ENCODE measurements at places on chromosomes 2 and 18.

- no peak for DNase-seq
These were observed 45.4 kb upstream of the PTMA start for GRCh38 chr2:231662811-231663457.

GRCh38 chr18:58674863-58675472 lies 3.7 kb downstream of the MALT1 start:
- no peak for DNase-seq

- DNase-seq, result no peak
These were observed 157.2 kb downstream of the WDSUB1 start for GRCh38 chr2:159129269-159129668.

DNA sequence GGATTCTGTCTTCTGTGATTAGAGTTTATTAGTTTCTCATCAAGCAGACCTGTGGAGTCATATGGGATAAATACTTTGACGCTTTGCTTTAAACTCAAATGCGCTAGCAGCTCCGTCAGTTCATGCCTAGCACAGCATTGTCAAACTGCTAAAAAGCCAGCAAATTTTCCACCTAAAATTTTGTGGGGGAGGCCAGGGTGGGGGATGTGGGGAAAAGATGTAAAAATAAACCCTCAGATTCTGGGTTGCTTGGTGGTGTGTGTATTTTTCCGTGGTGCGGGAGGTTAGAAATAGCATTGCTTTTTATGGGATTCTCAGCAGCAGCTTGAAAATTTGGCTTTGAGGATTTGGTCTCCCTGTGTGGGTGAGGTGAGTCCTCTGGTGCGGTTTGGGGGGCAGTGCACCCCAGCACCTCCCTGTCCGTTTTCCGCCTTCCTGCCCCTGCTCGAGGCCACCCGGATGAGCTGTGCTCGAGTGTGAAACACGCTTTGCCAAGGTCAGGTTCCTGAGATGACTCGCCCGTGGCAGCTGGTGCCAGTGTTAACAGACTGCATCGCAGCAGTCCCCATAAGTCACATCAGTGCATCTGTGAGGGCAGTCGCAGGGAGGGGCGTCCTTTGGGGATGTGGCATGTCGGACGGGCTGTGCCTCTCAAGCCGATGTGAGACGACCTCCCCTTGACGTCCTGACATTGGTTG lies 65.9 kb downstream of the LDLRAD4 start:
- DNase-seq, result peak; percentile 26

- DNase-seq, result no peak
These were observed 57.3 kb upstream of the EML6 start for GRCh38 chr2:54666131-54666633.

DNA sequence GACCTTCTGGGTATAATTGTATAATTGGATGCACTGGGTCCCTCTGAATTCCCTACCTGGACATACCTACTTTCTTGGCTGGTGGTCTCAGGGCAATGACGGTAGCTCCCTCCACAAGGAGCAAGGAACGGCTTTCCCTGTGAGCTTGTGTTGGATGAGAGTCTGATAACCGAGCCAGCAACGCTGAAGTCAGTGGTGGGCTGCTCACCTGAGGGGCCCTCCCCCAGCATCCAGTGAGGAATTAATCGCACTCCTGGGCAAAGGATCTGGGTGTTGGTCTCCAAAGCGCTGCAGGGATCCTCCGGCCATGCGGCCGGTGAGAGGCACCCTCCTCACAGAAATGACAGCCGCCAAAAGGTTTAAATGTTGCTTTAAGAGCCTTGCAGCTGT lies 47.1 kb downstream of the LONRF2 start:
- DNase-seq, result no peak

DNA sequence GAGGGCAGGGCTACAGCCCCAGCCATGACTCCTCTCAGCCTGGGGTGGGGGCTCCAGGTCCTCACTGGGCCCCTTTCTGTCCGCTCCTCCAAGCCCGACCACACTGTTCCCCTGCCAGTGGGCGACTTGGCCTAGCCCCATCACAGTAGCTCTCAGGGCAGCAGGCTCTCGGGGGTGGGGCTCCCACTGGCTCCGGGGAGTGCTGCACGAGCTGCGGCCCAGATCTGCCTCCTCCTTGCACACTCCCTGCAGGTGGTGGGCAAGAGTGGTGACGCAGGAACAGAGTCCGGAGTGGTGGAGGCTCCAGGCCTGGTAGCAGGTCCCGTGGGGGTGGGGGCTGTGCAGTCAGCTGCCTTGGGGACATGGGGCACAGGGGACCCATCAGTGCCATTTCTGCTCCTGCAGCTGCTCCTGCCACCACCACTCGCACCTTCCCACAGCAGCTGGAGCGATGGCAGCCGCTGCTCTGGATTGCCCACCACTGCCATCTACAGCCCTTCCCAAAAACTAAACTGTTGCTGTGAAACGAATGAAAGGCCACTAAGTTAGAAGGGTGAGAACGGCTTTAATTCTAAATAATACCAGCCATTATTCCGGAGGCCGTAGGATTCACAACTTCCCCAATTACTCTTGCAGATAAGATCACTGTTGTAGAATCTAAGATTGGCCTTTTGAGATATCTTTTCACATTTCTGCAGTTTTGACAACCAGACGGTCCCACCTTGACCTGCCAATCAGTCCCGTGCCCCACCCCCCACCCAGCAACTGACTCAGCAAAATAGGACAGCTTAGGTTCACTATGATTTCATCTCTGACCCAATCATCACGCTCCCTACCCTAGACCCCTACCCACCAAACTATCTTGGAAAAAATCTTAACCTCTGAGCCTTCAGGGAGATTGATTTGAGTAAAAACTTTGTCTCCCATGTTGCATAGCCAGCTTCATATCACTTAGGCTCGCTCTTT lies 530.2 kb downstream of the DCC start:
- DNase-seq, result no peak

- DNase-seq, result peak; percentile 13
These were observed at the start of gene DLX1 for GRCh38 chr2:172085460-172086159. DLX1 (plus strand) TSS chr2:172085507; CDS start chr2:172085678, 171 bp downstream.

DNA sequence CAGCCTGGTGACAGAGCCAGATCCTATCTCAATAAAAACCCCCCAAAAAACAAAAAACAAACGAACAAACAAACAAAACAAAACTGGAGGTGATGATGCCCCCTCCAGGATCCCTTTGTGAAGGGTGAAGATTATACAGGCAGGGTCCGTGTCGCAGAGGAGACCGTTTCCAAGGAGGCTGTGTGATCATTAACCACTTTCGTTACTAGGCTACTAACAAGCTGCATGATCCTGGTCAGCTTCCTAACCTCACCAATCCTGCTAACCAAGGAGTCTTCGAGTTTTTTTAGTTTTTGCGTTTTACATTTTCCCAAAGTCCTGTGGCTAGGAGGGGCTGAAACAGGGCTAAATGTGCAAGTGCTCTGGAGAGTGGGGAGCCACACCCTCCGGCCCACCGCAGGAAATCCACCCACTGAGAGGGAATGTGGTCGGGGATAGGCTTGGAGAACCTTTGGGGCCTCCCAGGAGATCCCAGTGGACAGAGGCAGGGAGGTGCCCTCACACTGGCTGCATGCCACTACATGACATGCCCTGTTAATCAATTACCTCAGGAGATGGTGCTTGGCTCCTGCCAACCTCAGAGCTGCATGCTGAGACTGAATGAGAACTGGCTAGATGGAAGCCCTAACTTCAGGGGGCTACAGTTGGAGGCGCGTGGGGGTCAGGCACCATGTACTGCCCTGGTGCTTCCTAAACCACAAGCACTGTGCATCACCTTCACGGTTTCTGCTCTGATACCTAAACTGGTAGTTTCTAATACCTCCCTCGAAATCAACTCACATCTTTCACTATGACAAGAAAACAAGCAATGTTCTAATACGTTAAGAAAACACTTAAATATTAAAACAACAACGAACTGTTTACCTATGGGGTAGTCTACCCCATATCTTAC lies 67.5 kb upstream of the RGPD5 start:
- DNase-seq, result no peak

- DNase-seq, result peak; percentile 15
These were observed 65.7 kb downstream of the SPRED2 start for GRCh38 chr2:65366595-65367125.

DNA sequence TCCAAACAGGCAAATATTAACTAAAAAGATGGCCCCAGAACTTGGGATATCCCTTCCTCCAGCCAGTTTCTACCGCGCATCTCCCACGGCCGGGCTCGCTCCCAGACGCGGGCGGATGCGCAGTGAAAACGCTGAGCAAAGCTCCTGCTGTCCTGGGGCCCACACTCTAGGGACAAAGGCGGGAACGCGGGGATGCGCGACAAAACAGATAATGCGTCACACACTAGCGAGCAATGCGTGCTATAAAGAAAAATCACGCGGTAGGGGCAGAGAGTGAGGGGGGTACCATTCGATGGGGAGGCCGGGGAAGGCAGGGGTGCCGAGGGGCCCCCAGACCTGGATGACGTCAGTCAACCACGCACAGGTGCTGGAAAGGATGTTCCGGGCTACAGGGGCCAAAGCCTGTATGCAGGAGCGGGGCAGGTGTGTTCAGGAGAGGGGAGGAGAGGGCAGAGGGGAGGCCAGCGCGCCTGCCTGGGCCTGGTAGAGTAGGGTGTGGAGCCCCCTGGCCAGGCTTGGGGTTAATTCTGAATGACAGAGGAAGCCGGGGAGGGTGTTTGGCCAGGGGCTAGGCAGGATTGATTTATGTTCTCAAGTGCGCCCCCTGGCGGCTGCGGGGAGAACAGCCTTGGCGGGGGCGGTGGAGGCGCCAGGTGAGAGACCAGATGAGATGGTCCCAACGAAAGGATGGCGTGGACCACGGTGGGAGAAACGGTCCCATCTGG lies 14.9 kb upstream of the ITM2C start:
- peak; percentile 71 for DNase-seq

DNA sequence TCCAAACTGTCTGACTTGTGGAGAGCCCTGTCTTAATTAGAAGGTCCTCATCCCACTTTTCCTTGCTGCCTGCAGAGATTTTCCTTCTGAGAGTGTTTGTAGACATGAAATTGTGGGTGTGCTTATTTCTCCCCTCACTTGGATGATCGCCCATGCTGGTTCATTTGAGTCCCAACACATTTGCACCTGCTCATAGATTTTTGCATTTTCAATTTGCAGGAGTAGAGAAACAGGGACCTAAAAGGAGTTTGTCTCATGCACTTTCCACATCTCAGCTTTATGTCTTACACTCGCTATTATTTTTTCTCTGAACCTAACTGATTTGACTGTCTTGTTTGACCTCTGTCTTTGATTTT lies 33.2 kb upstream of the FHL2 start:
- no peak for DNase-seq

GRCh38 chr2:35463805-35464596 lies 891.6 kb upstream of the CRIM1 start:
- DNase-seq, result no peak

DNA sequence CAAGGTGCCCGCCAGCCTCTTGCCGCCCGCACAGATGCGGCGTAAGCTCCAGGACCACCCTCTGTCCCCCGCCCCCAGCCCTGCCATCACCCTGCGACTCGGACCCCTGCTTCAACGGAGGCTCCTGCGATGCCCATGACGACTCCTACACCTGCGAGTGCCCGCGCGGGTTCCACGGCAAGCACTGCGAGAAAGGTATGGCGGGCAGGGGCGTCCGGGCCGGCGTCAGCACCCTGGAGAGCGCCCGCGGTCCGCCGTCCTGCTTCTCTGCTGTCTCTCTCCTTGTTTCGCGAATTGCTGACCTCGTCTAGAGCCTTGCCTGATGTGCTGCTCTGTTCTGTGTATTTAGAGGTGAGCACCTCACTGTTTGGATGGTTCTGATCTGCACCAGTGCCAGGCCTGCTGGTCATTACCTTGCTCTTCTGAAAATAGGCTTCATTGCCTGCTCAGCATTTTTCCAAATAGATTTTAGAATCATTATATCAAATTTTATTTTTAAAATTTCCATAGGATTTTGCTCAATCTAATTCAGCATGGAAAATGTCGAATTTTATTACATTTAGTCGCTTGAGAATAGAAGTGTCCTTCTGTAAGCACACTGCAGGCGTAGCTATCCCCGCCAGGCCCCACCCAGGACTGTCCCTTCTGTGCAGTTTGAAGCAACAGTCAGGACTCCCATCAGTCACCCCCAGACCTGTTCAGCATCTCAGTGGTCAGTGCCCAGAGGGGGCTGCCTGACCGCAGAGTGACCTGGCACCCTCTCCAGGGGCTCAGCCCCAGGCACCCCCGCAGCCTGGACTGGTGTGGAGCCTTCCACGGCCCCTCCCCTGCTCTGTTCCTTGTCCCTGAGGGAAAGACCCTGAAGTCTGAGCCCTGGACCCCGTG lies 51.6 kb downstream of the SNED1 start:
- DNase-seq, result no peak

- peak; percentile 71 for DNase-seq
These were observed 46.2 kb upstream of the MGAT5 start for GRCh38 chr2:134207589-134208209.

GRCh38 chr2:102063487-102063911 lies 71.7 kb downstream of the IL1R2 start:
- DNase-seq, result no peak

DNA sequence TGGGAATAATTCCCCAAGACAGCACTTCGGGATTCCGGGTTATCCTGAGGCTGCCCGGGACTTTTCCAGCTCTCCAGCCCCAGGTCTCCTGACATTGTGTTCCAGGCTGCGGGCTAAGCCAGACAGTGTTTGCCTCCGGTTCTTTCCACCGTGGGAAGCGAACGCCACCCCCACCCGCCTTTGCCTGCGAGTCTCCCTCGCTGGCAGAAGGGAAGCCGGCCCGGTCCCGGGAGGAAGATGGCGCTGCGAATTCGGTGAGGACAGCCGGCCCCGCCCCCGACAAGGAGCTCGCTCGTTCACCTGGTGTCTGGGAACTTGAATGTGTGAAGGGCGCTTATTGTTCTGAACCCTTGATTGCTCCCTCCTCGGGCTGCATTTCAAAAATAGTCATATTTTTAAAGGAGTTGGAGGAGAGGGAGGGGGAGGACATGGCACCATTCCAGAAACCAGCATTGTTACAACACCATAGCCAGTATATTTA lies 2.9 kb downstream of the LRATD1 start:
- DNase-seq, result no peak

DNA sequence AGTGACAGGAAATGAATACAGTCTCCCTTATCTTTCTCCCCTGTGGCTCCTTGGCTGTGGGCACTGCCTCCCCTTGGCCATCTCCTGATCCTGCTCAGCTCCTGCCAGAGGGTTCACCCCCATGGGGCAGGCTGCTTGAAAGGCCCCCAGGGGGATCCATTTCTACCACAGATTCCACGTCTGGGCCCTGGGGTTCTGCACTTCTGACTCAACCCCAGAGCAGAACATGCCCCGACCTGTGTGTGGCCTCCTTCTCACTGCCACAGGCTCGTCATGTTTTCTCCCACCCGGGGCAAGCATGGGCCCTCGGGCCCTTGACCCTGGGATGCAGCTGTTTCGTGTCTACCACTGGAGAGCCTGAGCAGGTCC lies 122.2 kb downstream of the ACKR3 start:
- no peak for DNase-seq

DNA sequence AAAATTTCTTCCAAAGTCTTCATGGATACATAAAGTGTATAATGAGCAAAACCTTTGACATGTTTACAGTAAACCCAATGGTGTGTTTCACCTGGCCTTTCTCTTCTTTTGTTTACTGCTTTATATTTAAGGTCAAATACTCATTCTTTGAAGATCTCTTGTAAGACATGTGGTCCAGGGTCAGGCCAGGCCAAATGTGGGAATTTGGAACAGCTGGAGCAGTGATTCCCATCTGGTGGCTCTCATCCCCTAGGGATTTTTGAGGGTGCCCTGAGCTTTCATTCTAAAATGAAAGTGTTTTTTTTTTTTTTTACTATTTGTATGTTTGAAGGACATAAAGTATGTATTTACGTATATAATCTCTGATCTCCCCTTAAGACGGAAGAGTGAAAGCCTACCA lies 13.8 kb upstream of the MGAT5 start:
- DNase-seq, result no peak

GRCh38 chr2:44543773-44544725 lies 182.3 kb downstream of the CAMKMT start:
- DNase-seq, result no peak

GRCh38 chr2:220894069-220894468 lies 678.0 kb downstream of the EPHA4 start:
- no peak for DNase-seq

- no peak for DNase-seq
These were observed 61.6 kb upstream of the MSH6 start for GRCh38 chr2:47721296-47721695.
